ENCODE measurements at places on chromosomes 16 and 17.

DNA sequence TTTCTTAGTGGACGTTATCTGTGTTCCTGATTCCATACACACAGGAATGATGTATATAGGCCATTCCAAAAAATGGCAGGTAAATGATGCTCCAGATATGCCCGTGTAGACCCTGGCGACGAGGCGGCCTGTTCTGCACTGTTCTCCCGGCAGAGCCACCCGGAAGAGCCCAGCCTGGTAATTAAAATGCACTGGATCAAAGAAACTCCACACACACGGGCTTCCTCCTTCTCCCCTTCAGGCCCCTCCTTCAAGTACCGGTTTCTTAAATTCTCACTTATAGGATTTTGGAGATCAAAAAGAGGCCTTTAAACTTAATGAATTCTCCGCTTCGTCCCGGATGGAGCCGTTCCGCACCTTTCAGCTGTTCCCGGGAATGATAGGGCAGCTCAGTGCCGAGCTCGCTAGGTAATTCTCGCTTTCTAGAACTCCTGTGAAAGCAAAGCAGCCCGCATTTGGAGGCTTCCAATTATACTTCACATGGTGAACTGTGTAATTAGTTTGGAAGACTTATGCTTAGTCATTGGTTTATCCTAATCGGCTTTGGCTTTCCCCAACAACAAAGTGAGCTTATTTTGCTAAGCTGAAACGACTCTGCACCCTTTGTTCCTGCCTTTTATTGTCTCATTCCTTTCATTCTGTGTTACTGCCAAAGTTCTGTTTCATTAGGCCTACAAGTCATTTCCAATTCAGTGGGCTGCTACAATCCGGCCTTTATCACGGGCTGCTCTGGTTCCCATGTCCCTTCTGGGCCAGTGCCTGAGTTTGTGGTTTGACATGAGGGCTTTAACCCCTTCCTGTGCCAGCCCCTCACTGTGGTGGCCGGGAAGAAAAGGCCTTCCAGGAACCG lies 150.0 kb downstream of the MSI2 start:
- DNase-seq, result peak; percentile 63

GRCh38 chr17:72591289-72592241 lies 470.7 kb downstream of the SOX9 start:
- DNase-seq, result no peak

GRCh38 chr17:79340333-79341221 lies 266.0 kb downstream of the ENGASE start:
- no peak for DNase-seq

DNA sequence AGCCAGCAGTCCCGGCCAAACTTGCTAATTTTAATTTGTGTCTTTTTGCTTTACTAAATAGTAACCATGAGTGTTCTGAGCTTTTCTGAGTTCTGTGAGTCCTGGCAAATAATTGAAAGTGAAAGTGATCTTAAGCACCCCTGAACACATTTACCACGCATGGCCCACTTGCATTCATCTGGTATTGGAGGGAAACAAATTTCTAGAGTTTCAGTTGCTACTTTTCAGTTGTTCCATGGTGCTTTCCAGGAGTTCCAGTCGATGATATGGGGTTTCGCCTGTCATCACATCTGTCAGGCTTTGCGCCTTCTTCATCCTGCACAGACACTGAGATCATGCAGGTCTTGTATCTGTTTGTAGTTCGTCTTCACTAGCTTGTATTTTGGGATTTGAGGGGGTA lies 44.1 kb downstream of the CRLF3 start:
- no peak for DNase-seq

GRCh38 chr17:55743103-55743679 lies 7.7 kb upstream of the PCTP start:
- no peak for DNase-seq

DNA sequence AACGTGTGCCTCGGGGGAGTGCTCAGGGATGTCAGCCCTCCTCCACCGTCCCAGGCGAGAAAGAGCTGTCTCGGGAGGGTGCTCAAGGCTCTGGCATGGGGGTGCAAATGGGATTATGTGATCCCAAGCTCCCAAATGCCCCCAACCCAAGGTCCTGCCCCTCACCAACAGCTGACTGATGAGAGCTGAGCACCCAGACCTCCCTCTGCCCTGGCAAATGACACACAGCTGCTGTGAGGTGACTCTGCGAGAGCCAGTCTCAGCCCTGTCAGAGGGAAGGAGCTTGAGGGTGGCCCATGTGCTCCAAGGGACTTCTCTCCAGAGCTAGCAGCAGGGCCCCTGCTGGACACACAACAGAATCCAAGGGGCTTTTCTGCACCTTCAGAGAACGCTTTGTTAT lies 7.7 kb downstream of the CDH5 start:
- no peak for DNase-seq

GRCh38 chr17:39852239-39852638 lies 11.9 kb downstream of the IKZF3 start:
- no peak for DNase-seq

- DNase-seq, result no peak
These were observed 139.5 kb downstream of the CMIP start for GRCh38 chr16:81583893-81584631.

- DNase-seq, result no peak
These were observed at the start of gene MEIOC for GRCh38 chr17:44655983-44656710. Gene MEIOC, plus strand, starts transcription at chr17:44656468. Its CDS starts 146 bp downstream, at chr17:44656614.

DNA sequence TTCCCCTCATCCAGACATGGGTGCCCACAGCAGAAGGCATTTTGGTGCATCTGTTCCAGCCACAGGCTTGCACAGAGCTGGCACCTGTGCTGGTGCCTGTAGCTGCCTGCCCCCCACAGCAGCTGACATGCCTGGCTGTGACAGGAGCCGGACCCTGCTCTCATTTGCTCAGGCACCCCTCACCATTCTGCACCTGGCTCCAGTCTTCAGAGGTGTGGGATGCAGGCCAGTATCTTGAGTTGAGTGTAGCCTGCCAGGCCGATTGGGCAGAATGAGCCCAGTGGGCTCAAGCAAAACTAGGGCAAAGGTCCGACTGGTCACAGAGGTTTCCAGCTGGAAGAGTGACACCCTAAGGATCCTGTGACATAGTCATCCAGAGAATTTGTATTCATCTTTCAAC lies 887.7 kb downstream of the CDH11 start:
- no peak for DNase-seq

- no peak for DNase-seq
These were observed 63.6 kb downstream of the NUP93 start for GRCh38 chr16:56793492-56793891.

- no peak for DNase-seq
These were observed 15.8 kb downstream of the CDH16 start for GRCh38 chr16:66902648-66903543.

DNA sequence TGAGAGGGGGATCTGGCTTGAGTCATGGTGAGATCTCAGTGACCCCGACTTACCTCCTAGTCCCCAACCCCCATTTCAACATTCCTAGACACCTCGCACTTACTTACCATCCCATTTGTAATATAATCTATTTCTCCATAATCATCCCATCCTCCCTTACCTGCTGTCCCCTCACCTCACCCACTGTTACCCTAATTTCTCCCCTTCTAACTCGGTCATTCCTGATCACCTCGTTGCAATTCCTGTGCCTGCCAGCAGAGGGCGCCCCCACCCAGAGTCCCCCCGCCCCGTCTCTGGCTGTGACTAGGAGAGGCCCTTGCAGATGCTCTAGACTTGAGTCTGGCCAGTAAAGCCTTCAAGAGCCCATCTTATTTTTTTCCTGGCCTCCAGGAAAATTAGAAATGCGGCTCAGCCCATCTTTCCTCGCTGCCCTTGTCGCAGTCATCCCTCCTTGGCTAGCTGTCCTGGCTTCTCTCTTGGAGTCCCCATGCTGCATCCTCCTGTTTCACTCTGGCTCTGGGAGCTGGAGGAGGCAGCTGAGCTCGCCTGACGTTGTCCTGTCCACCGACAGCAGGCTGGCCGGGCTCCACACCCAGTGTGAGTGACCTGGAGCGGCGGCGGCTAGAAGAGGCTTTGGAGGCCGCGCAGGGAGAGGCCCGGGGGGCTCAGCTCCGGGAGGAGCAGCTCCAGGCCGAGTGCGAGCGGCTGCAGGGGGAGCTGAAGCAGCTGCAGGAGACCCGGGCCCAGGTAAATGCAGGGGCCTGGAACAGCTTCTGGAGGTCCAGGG lies 5.0 kb downstream of the TBKBP1 start:
- DNase-seq, result peak; percentile 83

DNA sequence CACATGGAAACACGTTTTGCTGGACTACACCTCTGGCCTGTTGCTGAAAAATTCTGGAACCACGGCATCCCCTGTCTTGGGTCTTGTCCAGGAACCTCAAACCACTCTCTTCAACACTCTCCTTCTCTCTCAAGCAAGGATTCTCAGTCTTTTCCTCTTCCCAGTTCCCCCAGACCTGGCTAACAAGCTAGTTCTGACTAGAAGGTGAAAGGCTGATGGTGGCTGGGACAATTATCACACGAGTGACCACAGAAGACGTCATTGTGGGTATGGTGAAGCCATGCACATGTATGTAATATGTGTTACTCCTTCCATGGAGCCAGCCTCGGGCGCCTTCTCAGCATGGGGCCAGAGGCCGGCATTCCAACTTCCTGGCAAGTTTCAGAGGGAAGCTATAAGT lies 123.0 kb downstream of the CDYL2 start:
- DNase-seq, result no peak

DNA sequence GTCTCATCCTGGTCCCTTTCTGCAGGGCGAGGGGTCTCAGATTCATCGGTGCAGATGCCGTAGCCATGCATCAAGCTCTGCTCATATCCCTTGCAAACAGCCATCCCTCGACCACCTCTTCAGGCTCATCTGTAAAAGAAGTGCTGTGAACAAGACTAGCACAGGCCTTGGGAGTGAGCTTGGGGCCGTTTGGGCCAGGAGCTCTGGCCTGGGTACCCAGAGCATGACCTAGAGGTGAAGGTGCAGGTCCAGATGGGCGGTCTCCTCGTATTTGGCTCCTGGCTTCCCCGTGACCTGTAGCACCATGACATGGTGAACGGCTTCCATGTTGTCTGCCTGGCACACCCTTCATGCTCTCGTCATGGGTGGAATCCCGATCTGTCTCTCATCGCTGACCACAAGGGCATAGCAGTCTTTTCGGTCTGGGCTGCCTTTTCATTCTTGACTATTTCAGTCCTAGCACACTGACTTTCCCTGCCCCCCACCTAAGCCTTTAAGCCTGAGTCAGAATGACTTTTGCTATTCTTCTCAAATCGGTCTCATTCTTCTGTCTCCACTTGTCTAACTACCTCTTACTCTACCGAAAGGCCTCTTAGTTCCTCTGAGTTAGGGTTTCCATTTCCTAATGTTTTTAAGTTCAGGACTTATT lies 216.0 kb downstream of the FOXL1 start:
- DNase-seq, result no peak

- DNase-seq, result no peak
These were observed 89.8 kb downstream of the HS3ST2 start for GRCh38 chr16:22903716-22904115.

- peak; percentile 59 for DNase-seq
These were observed 12.1 kb downstream of the NFE2L1 start for GRCh38 chr17:48060249-48060648.

DNA sequence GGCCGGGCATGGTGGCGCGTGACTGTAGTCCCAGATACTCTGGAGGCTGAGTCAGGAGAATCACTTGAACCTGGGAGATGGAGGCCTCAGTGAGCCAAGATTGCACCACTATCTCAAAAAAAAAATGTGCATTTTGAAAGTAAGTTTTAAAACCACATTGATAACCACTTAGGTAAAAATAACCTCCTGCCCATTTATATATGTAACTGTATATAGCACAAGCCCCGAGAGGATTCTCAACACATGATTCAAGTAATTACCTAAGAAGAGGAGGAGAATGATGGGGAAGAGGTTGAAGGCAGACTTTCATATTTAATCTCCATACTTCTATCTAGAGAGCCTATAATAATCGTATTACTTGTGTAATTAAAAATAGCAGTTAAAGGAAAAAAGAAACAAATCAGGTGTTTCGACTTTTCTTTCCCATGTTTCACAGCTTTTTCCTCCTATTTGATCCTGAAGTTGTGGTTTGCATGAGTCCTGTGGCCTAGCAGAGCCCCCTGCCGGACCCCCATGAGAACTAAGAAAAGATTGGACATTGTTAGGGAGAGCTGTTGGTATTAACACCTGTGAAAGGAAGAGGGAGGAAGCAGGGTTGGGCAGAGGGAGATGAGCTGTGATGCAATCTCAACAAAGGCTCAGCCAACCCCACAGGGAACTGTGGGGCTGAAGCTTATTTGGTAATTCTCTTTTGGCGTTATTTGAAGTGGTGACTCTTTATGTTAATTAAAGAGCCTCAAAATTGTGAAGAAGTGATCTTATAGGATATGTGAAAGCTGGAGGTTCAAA lies 22.1 kb downstream of the PMFBP1 start:
- no peak for DNase-seq

GRCh38 chr17:47239967-47240651 lies 13.5 kb upstream of the ITGB3 start:
- peak; percentile 87 for DNase-seq

DNA sequence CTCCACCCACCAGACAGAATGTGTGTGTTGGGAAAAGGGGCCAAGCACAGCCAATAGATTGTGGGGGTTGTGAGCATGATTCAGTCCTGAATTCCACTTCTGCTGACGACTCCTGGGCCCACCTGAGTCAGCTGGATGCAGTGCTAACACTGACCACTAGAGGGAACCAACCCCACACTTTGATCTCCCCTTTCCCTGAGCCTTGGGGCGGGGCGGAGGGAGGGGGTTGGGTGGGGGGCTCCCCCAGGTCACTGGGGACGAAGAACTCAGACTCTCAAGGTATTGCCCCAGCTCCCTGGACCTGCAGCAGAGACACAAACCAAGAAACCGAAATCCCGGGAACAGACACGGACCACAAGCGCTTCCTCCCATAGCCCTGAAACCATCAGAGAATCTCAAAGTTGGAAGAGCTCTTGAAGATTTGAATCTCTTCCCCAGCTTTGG lies 621 bp upstream of the CSHL1 start:
- peak; percentile 69 for DNase-seq

GRCh38 chr16:57159447-57159846 lies 26.4 kb downstream of the PSME3IP1 start:
- DNase-seq, result no peak

GRCh38 chr17:60661489-60661888 lies 16.2 kb upstream of the BCAS3 start:
- DNase-seq, result no peak

DNA sequence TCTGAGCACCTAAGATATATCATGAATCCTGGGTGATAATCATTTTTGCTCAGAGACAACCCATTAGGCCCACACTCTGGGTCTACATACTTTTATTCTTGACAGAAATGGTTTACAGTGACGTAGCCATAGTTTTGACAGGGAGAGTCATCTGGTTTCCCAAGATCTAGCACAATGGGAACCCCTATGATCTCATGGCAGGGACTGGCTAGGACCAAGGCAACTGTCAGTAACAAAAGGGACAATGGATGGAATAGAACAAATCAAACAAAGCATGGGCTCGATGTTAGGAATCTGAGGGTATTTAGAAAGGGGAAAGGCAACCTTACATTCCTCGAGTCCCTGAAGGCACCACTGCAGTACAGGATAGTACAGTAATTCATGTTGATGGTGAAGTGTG lies 20.5 kb downstream of the CFAP97D1 start:
- no peak for DNase-seq

DNA sequence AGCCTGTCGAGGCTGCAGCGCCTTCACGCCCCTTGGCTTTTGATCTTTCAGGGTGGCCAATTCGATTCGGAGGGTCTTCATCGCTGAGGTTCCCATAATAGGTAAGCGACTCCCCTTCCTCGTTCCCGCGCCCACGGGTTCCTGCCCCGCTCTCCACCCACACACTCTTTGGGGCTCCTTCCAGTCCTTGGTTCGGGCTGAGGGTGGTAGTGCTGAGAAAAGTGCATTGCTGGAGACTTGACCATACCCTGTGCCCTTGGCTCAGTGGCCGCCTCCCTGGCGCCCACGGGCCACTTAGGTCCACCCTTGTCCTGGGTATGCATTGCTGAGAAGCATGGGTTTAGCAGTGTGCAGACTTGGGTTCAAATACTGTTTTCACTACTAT lies 491 bp downstream of the POLR2C start:
- no peak for DNase-seq

Measured in sciatic nerve (tissue), 2 donors.